SJCRH30 (cell line): ENCODE measurements at places on chromosomes 7 and 10. TPM values are rescaled to one million over a fixed set of nuclear protein-coding genes. Genes with fewer than 3 reads are reported as not detected.

DNA sequence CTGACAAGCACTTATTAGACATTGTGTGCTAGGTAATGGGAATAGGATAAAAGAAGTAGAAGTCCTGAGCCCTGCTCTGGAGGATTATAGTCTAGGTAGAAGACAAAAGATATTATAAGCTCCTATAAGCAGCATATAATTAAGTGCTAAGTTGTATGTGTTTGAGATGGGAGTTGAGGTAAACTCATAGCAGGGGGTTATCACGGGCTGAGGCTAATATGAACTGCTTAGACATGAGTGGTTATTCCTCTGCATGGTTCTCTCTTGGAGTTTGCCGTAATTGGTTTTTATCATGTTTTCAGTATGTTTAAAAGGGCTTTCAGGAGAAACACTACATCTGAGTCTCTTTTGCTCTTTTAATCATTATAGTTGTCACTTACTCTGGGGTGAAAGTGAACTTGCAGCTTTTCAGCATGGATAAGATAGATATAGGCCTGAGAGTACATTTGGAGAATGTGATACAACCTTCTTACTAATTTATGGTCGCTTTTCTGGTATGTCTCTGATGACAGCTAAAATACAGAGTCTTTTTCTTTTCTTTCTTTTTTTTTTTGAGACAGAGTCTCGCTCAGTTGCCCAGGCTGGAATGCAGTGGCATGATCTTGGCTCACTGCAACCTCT, 39.0 kb downstream of the SMNDC1 start:
- DNase-seq: no peak

The MRC1 gene
- total RNA-seq: 0.03 TPM in 1 of 2 replicates, not detected in the other

DNA sequence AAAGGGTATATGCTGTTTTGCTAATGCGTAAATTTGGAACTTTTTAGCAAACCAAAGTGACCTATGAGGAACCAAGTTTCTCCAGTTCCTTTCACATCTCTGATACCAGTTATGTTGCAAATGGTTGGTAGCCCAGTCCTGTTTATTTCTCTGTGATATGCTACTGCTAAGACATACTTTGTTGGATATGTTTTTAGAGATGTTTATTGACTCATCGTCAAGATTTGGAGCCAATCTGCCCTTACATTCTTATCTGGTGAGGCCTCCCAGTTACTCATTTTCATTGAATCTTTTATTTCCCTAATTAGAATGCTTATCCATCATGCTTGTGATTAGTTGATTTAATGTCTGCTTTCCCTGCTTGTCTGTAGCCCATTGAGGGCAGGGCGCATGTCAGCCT, 58.9 kb downstream of the LRGUK start:
- no peak for DNase-seq

The STEAP2 gene
- total RNA-seq: 0.08 and 0.10 TPM in 2 replicates

- no peak for DNase-seq
These were observed 39.9 kb downstream of the KIF20B start for GRCh38 chr10:89741126-89741762.

The EPO gene
- not detected in 2 replicates for total RNA-seq

The SPDYE11 gene
- not detected in 2 replicates for total RNA-seq

DNA sequence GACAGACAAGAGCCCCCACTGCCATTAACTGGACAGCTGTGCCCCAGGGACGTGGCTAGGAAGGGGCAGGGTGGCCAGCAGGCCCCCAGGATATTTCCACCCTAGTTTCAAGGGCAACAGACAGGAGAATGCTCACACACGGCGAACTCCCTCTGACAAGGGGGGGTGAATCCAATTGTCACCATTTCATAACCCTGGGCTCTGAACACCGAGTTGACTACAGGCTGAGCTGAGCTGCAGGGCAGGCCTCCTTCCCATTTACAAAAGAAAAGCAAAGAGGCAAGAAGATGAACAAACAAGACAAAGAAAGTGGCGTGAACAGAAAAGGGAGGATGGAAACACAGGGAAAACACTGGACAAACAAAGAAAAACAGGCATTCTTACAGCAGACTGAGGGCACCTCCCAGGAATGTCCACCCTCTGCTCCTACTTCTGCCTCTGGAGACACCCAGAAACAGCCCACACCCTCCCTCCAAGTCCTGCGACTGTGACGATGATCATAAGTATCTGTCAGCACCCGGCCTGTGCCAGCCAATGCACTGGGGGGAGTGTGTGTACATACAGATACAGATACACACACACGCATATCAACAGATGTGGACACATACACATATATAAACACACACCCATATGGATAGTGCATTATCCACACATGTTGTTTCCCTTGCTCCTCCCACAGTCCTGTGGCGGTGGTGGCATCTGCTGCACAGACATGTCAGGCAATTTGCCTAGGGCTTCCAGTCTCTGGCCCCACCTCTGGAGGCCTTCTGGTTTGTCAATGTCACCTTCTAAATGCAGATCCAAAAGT, 66.2 kb downstream of the FAM53B start:
- DNase-seq: no peak

- DNase-seq: no peak
These were observed 221.7 kb downstream of the ARHGAP21 start for GRCh38 chr10:24502006-24502405.

The ADAM12 gene
- total RNA-seq: 0.26 and 0.33 TPM in 2 replicates

The SH2D4B gene
- total RNA-seq: not detected in 2 replicates

The GATA3 gene
- 0.53 and 1.2 TPM in 2 replicates for total RNA-seq

DNA sequence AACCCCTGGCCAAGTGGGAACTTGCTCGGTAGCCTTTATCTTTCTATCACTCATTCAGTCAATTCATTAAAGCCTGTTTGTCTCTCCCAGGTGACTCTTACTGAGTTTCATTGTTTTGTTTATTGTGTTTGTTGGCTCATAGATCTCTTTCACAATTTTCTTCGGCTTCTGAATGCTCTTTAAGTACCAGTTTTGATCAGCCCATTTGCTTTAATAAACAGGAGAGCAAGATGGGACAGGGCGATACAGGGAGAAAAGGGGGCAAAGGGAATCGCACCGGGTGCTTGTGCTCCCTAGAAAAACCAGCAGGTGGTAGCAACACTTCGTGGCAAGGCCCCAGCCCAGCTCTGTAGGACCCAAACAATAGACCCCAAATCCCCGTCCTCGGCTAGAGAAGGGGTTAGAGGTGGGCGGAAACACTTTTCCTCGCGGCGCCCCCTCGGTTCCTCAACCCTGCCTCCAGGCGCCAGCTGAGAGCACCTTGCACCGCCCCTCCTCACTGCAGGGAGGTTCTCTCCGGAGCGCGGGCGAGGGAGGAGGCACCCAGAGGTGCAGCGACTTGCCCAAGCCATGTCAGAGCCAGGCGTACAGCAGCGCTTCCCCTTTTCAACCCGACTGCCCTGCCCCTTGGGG, 1.0 kb upstream of the EPHB6 start:
- peak; percentile 60 for DNase-seq

- DNase-seq: no peak
These were observed 4.4 kb downstream of the RNF216 start for GRCh38 chr7:5776894-5777660.

The NKX1-2 gene
- total RNA-seq: 0.24 and 0.56 TPM in 2 replicates

GRCh38 chr7:1533547-1534329, 3.2 kb downstream of the MAFK start:
- peak; percentile 42 for DNase-seq
